ENCODE measurements at places on chromosomes 4 and X. TPM values are rescaled to one million over a fixed set of nuclear protein-coding genes. Genes with fewer than 3 reads are reported as not detected.

DNA sequence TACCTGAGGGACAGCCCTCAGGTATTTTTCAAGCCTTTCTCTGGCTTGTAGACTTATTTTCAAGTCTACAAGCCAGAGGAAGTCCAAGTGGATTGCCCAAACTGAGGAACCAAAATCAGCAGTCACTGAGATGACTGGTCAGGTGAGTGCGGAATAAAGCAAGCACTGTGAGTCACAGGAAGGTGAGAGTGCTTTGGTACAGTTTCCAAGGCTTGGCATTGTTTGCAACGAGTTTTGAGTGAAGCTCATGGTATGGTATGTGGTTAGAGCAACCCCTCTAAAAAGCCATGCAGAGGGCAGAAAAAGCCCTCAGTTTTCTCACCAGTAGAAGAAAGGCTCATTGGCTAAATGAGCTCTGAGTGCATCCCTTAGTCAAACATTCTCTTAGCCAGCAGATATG, 112.8 kb upstream of the EOLA2 start:
- DNase-seq = no peak
- H3K4me3 ChIP-seq = no peak overlapping the region
- peak overlapping the region; percentile 56 for H3K27ac ChIP-seq
- H3K36me3 ChIP-seq = no peaks in the 10 kb centered on the region
- no peaks in the 10 kb centered on the region for H3K27me3 ChIP-seq

DNA sequence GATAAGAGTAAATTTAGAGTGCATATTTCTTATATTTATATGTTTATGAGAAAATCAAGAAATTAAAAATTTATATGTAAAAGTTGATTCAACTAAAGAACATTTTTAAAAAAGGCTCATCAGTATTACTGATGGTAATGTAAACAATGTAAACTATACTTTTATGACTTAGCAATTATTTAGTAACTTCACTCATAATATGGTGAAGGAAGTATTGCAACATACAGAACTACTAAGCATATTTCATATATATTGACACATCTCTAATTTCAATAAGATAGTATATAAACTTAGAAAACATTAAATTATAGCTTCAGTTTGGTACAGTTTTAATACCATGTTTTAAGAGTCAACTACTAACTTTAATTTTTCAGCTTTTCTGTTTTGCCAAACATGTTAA, 512.8 kb upstream of the PCDH7 start:
- no peaks in the 10 kb centered on the region for H3K4me1 ChIP-seq
- DNase-seq = no peak
- no peak overlapping the region for H3K27ac ChIP-seq
- H3K27me3 ChIP-seq = no peaks in the 10 kb centered on the region
- no peaks in the 10 kb centered on the region for H3K36me3 ChIP-seq

- no peak overlapping the region for H3K27ac ChIP-seq
- DNase-seq = no peak
- H3K4me3 ChIP-seq = no peak overlapping the region
- H3K27me3 ChIP-seq = no peaks in the 10 kb centered on the region
Measured at GRCh38 chrX:153665726-153666306, 7.8 kb downstream of the PNCK start.

DNA sequence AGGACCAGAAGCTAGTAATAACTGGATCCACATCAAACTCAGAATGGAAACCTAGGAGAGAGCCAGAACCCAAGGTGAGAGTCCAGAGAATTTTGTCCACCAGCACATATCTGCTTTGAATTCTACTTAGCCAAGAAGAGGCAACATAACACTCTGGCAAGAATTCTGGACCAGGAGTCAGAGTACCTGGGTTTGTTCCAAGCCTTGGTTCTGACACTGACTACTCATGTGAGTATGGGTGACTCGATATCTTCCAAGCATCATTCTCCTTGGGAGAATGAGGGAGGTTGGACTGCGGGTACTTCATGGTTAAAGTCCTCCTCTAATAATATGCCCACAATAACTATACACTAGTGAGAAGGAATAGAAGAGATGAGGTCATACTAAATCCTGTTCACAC, 144.0 kb upstream of the JADE1 start:
- DNase-seq = no peak
- no peaks in the 10 kb centered on the region for H3K36me3 ChIP-seq
- no peaks in the 10 kb centered on the region for H3K4me1 ChIP-seq
- H3K27me3 ChIP-seq = no peaks in the 10 kb centered on the region

DNA sequence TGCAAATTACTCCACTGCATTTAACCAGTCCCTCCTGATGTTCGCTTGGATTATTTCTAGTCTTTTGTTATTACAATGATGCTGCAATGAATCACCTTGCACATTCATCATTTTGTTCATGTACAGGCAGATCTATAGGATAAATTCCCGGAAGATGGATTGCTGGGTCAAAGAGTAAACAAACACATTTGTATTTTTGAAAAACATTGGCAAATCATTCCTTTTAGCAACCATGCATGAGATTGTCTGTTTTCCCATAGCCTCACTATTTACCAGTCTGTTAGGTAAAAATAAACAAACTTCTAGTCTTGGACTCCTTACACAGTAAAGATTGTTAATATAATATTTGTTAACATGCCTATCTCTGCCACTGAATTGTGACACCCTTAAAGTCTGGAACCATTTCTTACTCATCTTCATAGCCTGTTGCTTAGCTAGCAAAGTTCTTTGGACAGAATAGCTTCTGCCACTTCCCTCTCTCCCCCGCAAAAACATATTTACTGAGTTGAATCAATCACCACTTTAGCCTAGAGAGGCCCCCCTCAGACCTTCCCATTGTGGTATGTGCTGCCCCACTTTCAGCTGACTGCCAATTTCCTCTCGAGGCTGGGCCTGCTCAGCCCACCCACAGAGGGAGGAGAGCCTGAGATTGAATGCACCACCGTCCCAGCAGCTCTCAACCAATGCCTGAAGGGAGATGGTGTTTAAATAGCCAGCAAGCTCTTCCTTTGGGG, 108.4 kb upstream of the ATXN3L start:
- peak overlapping the region; percentile 18 for H3K4me3 ChIP-seq
- H3K27ac ChIP-seq = peak overlapping the region; percentile 88
- peaks cover 20% of the 10 kb centered on the region for H3K4me1 ChIP-seq
- peak; percentile 56 for DNase-seq

DNA sequence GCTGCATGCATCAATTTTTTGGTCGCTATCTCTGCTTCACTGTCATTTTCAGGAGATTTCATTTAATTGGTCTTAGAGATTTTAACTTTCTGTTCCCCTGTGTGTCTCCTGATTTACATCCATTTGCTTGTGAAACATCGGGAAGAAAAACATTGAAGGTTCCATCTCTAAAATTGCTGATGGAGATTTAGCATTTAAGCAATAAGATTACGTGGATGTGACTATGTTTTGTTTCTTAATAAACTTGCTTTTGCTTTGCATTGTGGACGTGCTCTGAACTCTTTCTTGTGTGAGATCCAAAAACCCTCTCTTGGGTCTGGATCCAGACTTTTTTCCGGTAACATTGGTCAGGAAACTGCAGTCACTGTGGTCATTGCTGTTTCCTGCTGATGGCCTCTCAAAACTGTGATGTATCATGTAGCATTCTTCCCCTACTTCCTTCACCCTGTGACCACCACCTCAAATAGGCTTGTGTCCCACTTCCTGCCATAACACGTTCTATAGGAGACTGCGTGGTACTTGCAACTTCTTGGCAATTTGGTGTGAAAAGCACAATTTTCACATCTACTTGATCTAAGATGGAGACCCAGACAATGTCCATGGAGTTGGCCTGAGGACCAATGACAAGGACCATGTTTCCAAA, 4.9 kb downstream of the CXCL2 start:
- H3K4me3 ChIP-seq = no peak overlapping the region
- no peaks in the 10 kb centered on the region for H3K27me3 ChIP-seq
- no peak for DNase-seq
- no peaks in the 10 kb centered on the region for H3K36me3 ChIP-seq

DNA sequence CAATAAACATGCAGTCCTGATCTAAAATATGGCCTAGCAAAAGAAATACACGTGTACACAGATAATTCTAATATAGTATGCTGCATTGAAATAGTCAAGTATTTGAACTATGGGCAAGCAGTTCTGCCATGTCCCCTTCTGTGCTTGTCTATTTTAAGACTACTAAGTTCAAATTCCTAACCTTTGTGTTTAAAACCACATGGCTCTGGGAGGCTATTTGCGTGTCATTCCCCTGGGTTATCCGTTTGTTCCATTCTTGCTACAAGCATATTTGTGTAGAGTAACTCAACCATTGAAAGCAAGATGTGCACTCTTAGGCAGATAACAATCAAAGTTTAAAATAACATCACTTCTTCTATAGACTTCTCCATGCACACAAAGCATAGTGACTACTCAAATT, 25.4 kb upstream of the TBC1D1 start:
- H3K27ac ChIP-seq = no peak overlapping the region
- peaks cover 4% of the 10 kb centered on the region for H3K36me3 ChIP-seq
- no peaks in the 10 kb centered on the region for H3K4me1 ChIP-seq
- no peak for DNase-seq
- H3K4me3 ChIP-seq = no peak overlapping the region

DNA sequence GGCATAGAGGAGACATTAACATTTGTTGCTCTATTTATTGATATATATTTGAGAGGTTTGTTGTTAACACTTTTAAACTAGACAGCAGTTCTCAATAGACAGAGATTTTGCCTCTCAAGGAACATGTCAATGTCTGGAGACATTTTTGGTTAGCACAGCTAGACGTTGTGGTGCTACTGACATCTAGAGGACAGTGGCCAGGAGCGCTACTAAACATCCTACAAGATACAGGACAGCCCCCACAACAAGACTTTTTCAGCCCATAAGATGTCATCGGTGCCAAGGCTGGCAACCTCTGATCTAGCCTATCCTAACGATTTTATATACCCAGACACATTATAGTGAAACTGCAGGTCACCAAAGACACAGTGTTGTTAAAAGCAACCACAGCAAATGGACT, 18.4 kb upstream of the CTSO start:
- H3K27ac ChIP-seq = no peak overlapping the region
- no peak overlapping the region for H3K4me3 ChIP-seq
- no peak for DNase-seq
- H3K27me3 ChIP-seq = no peaks in the 10 kb centered on the region
- peaks cover 12% of the 10 kb centered on the region for H3K4me1 ChIP-seq

Gene ARSD
- 7.9 TPM for polyA plus RNA-seq

GRCh38 chr4:48556268-48556667, 66.2 kb downstream of the ZAR1 start:
- peaks cover 23% of the 10 kb centered on the region for H3K36me3 ChIP-seq
- H3K27ac ChIP-seq = no peak overlapping the region
- no peak for DNase-seq

DNA sequence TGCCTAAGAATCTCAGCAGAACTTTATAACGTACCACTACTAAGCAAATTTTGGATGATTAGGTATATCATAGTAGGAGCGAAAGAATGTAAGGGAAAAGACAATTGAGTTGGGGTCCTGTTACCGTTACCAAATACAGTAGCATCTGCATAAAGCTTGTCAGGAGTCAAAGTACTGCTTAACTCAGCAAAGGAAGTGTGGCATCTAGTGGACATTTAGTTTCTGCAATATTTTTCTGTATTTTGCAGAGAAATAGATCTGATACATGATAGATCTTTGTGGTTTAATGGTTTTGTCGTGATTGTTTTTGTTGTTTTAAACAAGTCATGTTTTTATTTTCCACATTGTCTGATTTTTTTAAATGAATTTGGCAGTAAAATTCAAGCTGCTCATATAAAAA, 81.0 kb upstream of the SMARCAD1 start:
- no peaks in the 10 kb centered on the region for H3K27me3 ChIP-seq
- H3K4me3 ChIP-seq = no peak overlapping the region
- H3K27ac ChIP-seq = no peak overlapping the region

Data from keratinocyte (primary cell).